ENCODE measurements at places on chromosomes 5 and 9.

- DNase-seq, result no peak
Measured at GRCh38 chr5:149735066-149735465, 5.0 kb downstream of the PPARGC1B start.

- no peak for DNase-seq
Measured at GRCh38 chr5:96037128-96037527, 75.5 kb upstream of the ELL2 start.

GRCh38 chr5:144084971-144085370 is 85.5 kb downstream of the YIPF5 start:
- DNase-seq, result no peak

GRCh38 chr5:67030289-67031056 is 166.1 kb downstream of the CD180 start:
- DNase-seq, result no peak

DNA sequence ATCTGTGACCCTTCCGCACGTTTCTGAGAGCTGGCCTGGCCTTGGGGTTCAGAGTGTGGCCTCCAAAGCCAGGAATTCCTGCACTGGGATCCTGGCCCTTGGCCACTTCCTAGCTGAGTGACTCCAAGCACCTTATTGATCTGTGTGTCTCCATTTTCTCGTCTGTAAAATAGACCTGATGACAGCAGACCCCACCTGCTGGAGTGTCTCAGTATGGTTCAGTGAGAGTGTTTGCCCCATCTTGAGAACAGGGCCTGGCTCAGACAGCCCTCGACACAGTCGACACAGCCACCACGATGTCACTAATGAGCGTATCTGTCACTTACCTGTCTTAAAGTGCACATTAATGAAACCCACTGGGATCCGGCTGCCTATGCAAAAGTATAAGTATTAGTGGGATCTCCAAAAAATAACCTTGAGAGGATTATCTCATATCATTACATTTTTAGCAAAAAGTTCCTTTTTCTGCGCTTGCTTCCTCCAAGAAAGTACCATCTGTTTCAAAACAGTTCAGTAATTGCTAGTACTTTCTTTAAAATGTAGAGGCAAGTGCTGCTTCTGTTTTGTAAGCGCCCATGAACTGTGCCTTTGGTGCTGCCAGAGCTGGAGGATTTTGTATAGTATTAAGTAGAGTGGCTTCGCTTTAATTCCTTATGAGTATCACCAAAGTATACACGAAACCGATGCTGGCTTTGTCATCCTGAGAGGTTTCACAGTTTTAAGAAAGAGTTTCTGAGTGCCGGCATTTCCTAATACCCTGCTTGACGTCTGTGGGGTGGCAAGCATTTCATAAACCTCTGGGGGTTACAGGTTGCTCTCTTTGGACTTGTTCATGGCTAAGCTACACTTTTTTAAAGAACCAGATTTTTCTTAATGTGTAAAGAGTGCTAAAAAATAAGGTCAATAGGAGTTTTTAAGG is 31.7 kb downstream of the UBE2QL1 start:
- no peak for DNase-seq

- DNase-seq, result no peak
Measured at GRCh38 chr5:11104651-11105112, 343.6 kb upstream of the DAP start.

GRCh38 chr5:146540414-146540813 is 24.4 kb upstream of the GPR151 start:
- DNase-seq, result no peak

GRCh38 chr9:135281791-135282737 is 194.6 kb downstream of the OLFM1 start:
- no peak for DNase-seq

DNA sequence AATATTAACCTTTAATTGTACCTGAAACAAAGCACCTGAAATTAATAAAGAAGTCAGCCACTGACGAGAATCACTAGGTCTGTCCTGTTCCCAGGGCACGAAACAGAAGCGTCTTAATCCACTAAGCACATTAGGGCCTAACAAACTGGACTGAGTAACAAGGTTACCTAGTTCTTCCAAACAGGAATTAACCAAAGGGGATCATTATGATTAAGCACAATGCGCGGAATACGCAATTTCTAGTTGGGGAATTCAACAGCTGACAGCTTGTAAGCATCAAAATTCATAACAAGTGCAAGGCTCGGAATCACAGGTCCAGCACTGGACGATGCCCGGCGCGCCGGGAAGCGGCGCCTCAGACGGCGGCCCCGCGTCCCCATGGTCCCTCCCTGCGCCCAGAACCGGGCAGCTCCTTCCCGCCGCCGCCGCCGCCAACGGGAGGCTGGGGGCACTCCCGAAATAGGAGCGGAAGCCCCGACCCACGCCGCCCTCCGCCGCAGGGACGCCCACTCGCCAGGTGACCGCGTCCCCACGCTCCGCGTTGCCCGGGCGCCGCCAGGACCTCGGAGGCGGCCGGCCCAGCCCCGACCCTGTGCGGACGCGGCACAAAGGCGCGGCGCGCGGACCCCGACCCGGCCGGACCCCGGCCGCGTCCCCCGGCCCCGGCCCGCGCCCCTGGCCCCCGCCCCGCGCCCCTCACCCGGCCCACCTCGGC is 898 bp downstream of the CAMSAP1 start:
- no peak for DNase-seq

DNA sequence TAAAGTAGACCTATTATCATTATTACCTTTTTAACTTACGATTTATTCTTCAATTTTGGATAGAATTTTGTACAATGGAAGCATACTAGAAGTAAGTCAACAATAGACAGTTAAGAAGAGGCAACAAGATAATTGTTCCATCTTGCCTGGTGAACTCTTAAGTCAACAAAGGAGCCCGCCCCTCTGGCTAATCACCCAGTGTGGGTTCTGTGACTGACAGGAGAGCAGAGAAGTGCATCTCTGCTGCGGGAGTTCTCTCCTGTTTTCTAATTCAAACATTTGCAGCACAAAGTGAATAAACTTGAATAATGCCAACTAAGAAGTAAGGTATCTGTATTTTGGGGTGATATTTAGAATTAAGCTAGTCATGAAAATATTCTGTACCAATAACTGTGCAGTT is 6.7 kb upstream of the ISL1 start:
- no peak for DNase-seq

GRCh38 chr9:119349351-119349825 is 19.8 kb downstream of the BRINP1 start:
- DNase-seq, result no peak

DNA sequence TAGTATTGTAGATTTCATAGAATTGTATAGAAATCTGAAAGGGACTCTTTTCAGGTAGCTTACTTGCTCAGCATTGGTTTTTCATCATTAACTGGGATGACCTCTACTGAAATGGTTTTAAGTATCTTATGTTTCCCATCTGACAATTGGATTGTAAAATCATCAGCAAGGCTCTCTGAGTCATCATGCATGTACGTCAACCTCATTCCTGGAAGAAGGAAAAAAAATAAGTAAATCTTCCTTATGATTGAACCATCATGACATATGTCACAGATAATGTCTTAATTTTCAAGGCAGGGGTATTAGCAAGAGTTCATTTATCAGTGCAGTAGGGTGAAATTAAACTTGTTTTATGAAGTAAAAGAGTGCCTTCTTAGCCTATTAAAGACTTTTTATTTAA is 74.9 kb upstream of the CER1 start:
- no peak for DNase-seq

DNA sequence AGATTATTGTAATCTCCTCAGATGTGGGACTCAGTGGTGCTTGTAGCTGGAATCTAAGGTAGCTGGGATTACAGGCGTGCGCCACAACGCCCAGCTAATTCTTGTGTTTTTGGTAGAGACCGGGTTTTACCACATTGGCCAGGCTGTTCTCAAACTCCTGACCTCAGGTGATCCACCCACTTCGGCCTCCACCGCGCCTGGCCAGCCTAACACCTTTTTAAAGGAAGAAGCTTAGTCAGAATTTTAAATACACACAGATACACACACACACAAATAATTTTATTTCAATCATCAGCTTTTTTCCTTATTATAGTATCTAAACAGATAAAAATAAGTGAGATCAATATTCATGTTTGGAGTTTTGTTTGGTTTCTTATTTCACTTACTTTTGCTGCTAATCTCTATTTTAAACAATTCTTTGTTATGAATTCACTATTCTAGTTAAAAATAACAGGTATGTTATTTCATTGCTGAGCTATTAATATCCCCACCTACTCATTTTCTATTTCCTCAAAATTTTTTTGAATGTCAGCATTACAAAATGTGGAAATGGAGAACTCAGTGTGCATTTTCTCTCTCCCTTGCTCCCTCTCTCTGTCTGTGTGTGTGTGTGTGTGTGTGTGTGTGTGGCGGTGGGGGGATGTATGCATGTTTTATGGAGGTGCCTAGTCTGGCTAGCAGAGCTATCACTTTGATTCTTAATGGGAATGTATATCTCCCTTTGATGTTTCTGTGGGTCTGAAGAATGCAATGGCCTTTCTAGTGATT is 960.6 kb upstream of the DMAC1 start:
- DNase-seq, result no peak

DNA sequence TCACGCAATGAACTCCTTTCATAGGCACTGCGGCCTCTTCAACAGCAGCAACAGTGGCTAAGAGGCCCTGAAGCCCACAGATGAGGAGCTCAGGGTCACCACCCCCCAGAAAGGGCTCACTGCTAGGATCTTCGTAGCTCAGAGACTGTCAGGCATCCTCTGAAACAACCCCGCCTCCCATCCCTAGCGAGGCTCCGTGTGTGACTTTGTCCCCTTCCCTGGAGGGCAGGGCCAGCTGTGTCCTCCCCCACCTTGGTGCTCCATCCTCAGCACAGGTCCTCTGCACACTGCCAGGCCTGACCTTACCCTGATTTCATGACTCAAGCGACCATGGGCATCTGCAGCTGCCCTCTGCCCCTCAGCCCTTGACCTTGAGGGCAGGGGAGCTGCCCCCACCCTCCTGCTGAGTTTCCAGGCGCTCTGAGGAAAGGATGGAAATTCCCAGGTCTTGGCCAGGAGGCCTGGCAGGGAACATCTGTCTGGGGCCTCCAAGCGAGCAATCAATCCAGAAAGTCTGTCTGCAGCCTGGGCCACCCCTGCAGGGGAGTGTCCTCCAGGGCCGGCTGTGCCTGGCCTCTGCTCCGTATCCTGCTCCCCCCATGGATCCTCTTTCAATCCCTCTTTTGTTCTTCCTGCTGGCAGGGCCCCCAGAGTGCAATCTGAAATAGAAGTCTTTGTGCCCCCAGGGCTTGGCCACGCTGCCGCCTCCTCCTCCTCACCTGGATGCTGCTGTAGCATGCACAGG is 6.8 kb upstream of the IRX4 start:
- no peak for DNase-seq

DNA sequence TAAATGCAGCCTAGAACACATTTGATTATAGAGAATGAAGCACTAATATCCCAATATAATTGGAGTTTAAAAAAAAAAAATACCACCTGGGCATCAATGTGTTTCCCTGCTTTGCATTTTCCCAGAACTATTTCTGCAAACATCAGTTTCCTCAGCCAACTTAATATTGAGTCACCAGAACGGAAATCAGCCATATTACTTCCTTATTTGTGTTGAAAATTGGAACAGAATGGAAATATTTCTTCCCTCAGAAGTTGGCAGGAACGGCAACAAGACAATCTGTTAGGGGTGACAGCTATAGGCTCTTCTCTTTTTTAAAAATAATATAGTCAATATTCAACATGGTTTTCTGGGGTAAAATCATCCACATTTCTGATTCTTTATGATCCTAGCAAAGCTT is 4.0 kb downstream of the MFAP3 start:
- no peak for DNase-seq

GRCh38 chr9:7328453-7328852 is 471.1 kb downstream of the DMAC1 start:
- DNase-seq, result no peak

GRCh38 chr5:139982157-139982974 is 60.7 kb downstream of the NRG2 start:
- DNase-seq, result no peak

GRCh38 chr5:180824630-180825476 is 22.2 kb upstream of the MGAT1 start:
- no peak for DNase-seq

DNA sequence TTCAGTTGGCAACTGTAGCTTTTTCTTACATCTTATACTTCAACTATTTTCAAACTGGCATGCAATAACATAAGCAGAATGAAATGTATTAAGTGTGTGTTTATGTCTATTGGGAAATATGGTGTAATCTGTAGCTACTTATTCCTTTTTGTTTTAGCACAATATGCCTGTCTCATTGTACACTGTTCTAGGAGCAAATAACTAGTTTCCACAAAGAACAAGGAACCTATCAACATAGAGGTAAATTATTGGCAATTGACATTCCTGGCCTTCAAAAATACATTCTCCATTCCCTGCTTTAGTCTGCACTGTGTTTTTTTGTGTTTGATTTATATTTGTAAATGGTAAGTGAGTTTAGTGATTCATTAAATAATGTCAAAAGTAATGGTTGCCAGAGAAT is 75.7 kb downstream of the FBXL7 start:
- no peak for DNase-seq

DNA sequence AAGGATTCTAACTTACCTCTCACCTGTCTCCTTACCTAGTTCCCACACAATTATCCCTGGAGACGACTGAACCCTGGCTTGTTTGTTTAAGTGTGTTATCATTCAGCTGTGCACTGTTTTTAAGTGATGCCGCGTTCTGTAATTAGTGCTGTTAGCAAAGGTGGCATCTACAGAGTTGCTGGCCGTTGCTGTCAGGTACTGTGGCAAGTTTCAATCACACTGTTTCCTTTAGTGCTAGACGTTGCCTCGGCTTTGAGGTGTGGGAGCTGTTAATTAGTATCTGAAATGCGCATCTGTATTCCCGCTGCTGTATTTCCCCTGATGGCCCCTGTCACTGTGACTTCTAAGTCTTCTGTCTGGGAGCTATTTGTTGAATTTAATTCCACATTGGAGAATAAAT is 193.8 kb upstream of the GAS1 start:
- no peak for DNase-seq

- no peak for DNase-seq
Measured at GRCh38 chr9:124849801-124850200, 3.5 kb upstream of the WDR38 start.

GRCh38 chr9:108672475-108673190 is 183.2 kb downstream of the ACTL7B start:
- DNase-seq, result no peak
